H7 (cell line): ENCODE measurements at places on chromosomes 2 and 18. TPM values are rescaled to one million over a fixed set of nuclear protein-coding genes. Genes with fewer than 3 reads are reported as not detected.

C1QL2 gene
- total RNA-seq: 0.28 and 0.59 TPM in 2 replicates

UGT1A4 gene
- 0.07 TPM in 1 of 2 replicates, not detected in the other for total RNA-seq

DAW1 gene
- 0.10 TPM in 1 of 2 replicates, not detected in the other for total RNA-seq

HOXD9 gene
- total RNA-seq: 0.10 TPM in 1 of 2 replicates, not detected in the other

NIF3L1 gene
- total RNA-seq: 73.9 and 91.9 TPM in 2 replicates

CHST9 gene
- total RNA-seq: 2.7 and 3.8 TPM in 2 replicates

ALKAL2 gene
- total RNA-seq: 1.1 and 2.6 TPM in 2 replicates
